Cortex of kidney (tissue), 1 donor: ENCODE measurements at places on chromosomes 7 and 10.

DNA sequence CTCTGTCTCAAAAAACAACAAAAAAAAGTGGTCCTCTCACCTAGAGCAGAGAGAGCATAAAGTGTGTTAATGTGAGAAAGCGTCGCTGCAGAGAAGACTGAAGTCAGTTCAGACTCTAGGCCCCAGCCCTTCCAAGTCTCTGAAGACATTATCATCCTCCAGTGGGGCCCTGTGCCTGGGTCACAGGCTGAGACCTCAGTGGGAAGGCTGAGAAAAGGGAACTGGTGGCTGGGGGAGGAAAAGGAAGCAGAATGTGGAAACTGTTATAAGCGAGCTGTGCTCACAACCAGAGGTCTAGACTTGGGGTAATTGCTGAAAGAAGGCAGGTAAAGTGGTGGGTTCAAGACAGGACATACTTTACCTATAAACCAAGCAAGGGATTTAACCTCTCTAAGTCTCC, 4.9 kb upstream of the RRP12 start:
- no peak for DNase-seq

DNA sequence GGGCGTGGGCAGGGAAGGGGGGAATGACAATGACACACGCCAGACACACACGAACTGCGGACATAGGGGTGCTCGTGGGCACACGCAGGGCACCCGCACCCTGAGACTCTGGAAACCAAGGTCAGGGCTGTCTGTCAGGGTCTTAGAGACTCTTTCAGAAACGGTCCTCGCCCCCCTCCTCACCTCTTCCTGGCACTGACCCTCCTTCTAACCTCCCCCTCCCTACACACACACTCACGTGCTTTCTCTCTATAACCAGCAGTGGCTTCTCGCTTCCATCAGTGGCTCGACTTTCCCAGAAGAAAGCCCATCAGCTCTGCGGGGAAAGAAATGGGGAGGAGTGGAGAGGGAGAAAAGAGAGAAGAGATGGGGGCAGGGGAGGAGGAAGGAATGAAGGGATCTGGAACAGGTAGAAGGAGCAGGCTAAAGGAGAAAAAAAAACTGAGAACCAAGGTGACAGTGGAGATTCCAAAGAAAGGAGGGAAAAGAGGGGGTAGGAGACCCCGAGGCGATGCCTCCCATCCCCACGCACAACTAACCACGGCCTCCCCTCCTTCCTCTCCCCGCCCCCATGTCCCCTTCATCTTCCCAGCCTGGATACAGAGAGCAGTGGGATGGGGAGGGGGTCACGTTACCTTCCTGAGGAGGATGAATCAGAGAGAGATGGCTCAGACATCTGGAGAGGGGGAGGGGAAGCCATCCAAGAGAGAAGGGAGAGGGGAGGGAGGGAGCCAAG, 1.7 kb upstream of the VGF start:
- DNase-seq: no peak

- no peak for DNase-seq
These were observed 14.1 kb downstream of the HNRNPF start for GRCh38 chr10:43394868-43395267.

DNA sequence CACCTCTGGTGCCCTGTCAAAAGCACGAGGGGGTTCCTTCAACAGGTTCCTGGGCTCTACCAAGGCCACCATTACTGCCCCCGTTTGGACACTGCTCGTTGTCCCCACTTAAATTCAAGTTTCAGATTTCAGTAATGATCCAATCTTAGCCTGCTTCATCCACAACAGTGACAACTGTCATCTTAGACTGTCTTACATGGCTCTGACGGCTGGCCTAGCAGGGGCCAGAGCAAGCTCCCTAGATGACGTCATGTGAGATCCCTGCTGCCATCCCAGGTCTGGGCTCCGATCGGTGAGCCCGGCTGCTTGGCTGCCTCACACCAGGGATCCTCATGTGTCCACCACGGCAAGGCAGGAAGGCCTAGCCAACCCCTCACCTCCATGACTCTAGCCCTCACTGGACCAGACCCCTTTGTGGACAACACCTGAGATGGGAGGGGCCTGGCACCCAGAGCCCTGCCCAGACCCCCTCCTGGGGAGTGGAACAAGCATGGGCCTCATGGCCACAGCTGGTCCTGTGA, 82.5 kb downstream of the FAM53B start:
- DNase-seq: no peak

GRCh38 chr7:1650363-1651030, 19.6 kb upstream of the ELFN1 start:
- no peak for DNase-seq

GRCh38 chr7:73718905-73719805, at the start of gene STX1A:
STX1A (minus strand) TSS chr7:73719669; CDS start chr7:73719631, 38 bp downstream.
- no peak for DNase-seq

GRCh38 chr7:112556633-112557032, 75.8 kb downstream of the LSMEM1 start:
- DNase-seq: no peak

DNA sequence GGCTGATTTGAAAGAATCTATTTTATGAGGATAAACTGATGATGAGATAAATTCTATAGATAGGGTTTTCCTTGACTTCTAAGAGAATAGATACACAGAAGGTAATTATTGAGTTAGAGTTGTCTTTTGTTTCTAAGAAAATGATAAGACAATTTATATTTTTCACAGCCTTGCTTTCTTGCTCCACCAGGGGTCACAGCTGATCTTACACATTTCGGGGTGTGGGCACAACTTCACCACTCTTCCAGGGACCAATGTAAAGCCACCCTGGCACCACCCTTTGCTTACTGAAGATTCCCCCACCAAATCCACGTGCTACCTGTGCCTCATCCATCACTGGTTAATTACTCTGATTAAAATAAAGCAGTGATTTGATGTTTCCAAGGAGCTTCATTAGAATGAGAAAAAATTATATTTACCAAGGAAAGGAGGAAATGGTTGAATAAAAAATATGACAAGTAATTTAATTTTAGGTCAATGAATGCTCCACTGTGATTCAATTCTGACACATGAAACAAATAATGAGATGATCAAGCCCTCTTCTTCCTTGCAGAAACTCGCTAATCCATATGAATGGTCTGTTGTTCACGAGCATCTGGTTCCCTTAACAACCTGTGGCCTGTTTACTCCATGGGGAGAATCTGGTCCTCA, 177.3 kb upstream of the TNS3 start:
- no peak for DNase-seq

DNA sequence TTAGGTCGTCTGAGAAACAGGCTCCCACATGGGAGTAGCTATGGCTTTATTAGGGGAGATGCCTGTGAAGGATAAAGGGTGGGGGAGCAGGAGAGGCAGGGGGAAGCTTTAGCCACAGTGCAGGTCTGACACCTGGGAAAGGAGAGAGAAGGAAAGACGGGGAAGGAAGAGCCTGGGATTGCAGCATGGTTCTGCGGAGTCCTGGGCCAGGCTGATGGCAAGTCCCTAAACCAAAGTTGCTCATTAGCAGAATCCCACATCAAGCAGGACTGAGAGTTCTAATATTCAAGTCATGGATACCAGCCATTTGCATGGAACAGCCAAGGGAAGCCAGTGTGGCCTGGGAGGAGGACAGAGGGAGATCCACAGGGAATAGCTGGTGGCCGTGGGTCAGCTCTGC, 414.8 kb downstream of the RPS24 start:
- no peak for DNase-seq

- DNase-seq: no peak
These were observed 167.0 kb upstream of the CDK1 start for GRCh38 chr10:60611291-60611747.
